ENCODE measurements at places on chromosomes 1 and 21.

GRCh38 chr1:206682111-206682510 is 2.6 kb upstream of the MAPKAPK2 start:
- no peak for DNase-seq

- DNase-seq = no peak
Observed at GRCh38 chr1:175734642-175735041, 8.8 kb downstream of the TNR start.

DNA sequence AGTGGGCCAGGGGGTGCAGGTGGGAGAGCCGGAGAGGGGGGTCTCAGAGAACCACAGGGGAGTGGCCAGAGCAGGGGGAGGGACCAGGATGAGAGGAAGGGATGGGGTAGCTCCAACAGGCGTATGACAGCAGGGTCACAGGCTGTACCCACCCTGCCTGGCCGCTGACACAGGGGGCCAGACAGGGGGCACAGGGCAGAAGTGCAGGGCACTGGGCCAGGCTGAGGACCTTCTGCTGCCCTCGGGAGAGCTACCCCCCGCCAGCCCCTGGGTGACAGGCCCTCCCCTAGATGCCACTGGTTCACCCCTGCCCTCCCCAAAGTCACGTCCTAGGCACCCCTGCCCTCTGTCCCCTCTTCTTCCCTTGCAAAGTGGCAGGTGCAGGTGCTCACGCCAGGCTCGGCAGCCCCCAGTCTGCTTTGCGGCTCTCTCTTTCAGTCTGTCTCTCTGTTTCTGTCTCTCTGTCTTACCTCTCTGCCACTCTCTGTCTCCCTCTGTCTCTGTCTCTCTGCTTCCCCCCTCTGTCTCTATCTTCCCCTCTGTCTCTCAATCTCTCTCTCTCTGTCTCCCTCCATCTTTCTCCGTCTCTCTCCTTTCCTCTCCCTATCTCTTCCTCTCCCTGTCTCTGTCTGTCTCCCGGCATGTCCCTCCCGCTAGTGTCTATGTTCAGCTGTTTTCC is 48.5 kb downstream of the WNT9A start:
- no peak for DNase-seq

GRCh38 chr1:39635205-39635870 is 4.1 kb downstream of the HEYL start:
- peak; percentile 71 for DNase-seq

- no peak for DNase-seq
Observed at GRCh38 chr1:100523038-100523652, 14.8 kb upstream of the GPR88 start.
